Activated CD4-positive, alpha-beta T cell treated with anti-CD3 and anti-CD28 coated beads, Interleukin-2, amount 50 U/mL, for 4 hours (primary cell): ENCODE measurements at places on chromosomes 6 and 20.
A peak's percentile ranks its signal among the peaks of the same experiment; 100 is the strongest.

DNA sequence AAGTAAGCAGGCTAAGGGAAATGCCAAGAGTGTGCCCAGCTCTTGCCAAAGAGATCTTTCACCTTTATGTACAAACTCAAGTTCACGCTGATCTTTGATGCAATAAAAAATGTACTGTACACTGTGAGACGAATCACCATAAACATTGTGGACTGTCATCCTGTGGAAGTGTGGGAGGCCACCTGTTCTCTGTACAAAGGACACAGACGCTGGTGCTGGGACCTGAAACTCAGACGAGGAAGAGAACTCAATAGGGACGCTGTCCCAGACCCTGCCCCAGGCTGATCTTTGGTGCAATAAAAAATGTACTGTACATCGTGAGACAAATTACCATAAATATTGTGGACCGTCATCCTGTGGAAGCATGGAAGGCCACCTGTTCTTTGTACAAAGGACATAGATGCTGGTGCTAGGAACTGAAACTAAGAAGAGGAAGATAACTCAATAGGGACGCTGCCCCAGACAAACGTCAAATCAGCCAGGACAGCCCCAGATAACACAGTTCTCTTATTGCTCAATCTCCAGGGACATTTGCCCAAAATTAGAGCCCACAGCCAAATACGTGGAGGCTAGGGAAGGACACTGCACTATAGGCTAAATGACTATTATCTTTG, 312.7 kb upstream of the SGK1 start:
- DNase-seq: no peak

- DNase-seq: no peak
Observed at GRCh38 chr20:20184149-20184548, 131.8 kb downstream of the CFAP61 start.

DNA sequence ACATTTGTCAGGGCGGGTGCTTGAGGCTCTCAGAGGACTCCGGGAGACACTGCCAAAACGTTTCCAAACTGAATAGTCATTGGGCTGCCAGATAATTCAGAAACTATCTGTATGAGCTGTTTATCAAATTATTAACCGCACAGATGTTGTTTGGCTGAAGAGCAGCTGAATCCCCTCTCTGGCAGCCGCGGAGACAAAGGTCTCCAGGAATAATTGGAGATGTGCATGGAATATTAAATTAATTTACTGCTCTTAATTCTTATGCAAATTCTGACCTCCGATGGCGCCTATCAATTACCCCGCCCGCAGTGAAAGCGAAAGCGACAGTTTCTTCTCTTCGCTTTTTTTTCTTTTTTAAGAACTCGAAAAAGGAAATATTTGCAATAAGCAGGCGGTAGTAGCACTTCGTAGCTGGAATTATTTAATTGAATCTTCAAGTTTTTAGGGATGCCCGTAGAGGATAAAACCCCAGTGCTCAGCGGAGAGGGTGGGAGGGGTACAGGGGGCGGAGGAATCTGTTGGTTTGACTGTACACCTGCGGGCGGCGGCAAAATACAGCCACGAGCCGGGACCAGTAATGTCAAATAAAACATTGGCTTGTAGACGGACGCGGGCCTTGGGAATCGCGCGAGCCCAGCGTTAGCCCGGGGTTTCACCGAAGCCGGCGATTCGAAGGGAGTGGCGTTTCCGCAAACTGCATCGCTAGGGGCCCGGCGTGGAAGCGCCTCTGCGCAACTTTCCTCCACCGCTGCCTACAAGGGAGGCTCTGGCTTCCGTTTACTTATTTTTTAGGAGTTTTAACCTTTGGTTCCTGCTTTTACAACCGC, 6.2 kb downstream of the LINC00237 start:
- no peak for DNase-seq

- no peak for DNase-seq
Observed at GRCh38 chr6:43911354-43912115, 141.5 kb downstream of the VEGFA start.

- DNase-seq: no peak
Observed at GRCh38 chr6:110548110-110548847, 71.9 kb upstream of the SLC22A16 start.

GRCh38 chr6:149128489-149129145, 188.9 kb upstream of the TAB2 start:
- DNase-seq: peak; percentile 15

DNA sequence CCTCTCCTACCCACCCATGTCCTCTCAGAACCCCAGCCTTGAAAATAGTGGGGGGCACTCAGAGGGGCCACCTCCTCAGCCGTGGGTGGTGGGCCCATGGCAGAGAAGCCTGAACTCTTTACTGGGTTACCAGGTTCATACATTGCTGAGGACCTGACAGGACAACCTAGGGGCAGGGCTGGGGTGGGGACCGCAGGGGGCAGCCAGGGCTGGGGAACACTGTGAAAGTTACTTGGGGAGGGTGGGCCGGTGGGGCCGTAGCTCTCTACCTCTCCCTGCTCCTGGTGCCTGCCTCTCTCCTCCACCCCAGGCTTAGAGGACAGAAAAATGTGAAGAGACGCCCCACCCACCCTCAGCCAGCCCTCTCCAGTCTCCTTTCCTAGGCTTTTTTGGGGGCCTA, 15.4 kb downstream of the MDFI start:
- no peak for DNase-seq

DNA sequence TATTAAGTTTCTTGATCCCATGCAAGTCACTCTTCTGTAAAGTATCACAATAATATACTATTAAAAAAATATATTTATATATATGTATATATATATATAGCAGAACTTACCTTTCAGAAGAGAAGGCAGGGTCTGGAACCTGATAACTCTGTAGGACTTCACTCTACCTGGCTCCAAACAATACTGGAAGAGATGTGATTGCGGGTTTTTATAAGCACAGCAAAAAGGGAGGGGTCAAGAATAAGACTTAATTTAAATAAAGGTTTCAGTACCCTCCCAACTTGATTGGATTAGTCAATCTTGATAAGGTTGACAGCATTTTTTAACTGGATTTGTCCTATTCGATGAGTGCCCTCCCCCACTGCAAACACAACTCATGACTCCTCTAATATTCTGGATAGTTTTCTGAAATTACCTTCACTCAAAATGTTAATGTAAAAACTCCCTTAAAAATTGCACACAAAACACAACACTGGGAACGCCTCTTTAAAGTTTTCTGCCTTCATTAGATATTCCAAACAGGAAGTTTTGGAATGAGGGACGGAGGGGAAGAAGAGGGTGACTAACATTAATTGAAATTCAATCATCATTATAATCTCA, 4.0 kb upstream of the ZNF217 start:
- no peak for DNase-seq

GRCh38 chr6:47587493-47587892, 109.9 kb downstream of the CD2AP start:
- DNase-seq: no peak

DNA sequence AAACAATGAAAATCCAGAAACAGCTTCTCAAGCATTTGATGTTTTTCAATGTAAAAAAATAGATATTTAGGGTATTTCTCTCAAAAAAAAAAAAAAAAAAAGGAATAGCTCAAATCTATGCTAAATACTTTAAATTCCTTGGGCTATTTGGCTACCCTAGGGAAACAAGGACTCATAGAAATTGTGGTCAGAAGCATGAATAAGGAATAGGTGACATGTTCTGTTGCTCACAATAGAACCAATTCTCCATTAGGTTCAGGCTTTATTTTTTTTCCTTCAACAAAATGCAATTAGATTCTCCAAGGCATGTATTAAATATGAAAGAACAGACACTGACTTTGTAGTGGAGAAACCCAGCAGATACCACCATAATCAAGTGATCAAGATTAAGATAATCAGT, 904.3 kb upstream of the FLRT3 start:
- no peak for DNase-seq

- no peak for DNase-seq
Observed at GRCh38 chr20:3171391-3172125, 1.8 kb downstream of the LZTS3 start.
